ENCODE measurements at places on chromosomes 1 and 21.

DNA sequence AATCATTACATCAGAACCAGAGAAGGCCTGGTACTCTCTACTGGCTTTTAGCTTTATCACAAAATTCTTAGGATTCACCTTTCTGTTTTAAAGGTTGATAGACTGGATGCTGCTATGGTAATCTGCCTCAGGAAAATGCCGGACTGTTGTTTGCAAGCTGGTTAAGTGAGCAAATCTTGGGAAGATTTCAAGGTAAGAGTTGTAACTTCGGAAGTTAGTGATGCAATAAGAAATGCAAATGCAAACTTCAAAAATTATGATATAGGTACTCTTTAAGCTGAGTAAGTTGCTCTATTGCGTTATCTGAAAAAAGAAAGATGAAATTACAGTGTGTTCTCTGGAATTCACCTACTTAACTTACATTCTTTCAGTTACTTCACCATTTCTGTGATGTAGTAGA lies 4.4 kb upstream of the SLC16A1 start:
- no peak for DNase-seq

GRCh38 chr1:90952906-90953305 lies 68.9 kb downstream of the ZNF644 start:
- DNase-seq: no peak

- no peak for DNase-seq
These were observed 35.5 kb downstream of the LRIF1 start for GRCh38 chr1:110928191-110928590.

DNA sequence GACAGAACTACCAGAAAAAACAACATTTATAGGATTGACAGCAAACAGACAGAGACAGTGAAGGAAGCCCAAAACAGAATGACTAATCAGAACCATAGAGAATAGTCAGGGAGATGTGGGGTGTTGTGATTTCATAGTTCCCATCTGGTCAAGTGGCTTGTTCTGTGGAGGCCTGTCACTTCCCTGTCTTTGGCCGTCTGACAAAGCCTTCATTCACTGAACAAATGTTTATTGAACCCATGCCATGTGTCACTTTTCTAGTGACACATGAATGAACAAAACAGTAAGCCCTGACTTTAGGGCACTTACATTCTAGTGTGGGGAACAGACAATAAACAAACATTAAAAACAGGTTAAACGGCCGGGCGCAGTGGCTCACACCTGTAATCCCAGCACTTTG lies 3.2 kb upstream of the SRRM1 start:
- no peak for DNase-seq

DNA sequence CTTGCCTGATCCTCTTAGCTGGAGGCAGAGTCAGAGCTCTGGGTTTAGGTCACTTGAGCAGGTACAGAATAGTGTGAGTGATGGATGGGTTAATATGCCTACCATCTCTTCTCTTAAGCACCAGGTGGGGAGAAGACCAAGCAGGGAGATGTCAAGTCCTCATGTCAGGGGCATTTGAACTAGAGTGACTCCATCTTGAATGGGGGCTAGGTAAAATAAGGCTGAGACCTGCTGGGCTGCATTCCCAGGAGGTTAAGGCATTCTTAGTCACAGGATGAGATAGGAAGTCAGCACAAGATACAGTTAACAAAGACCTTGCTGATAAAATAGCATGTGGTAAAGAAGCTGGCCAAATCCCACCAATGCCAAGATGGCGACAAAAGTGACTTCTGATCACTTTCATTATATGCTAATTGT lies 77.4 kb upstream of the BTG3 start:
- no peak for DNase-seq

- no peak for DNase-seq
These were observed 151.3 kb downstream of the ETS2 start for GRCh38 chr21:38956856-38957571.

- no peak for DNase-seq
These were observed 45.7 kb upstream of the DEPDC1 start for GRCh38 chr1:68542586-68542985.

DNA sequence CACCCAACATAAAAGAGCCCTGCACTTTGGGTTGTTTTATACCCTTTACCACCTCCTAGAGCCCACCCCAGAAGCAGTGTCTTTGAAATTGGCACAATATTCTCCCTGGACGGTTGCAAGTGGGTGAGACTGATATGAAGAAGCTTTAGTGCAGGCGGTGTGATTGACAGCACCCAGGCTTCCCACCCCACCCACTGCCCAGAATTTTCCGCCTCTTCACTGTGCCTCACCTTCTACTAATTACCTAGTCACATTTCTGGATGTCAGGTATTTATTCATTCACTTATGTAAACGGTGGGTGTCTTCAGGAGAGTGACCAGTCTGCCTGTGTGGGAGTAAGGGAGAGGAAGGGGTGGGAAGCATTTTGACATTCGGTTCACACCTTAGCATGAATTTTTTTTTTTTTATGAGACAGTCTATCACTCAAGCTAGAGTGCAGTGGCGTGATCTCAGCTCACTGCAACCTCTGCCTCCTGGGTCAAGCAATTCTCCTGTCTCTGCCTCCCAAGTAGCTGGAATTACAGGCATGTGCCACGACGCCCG lies 1.7 kb upstream of the FAM89A start:
- DNase-seq: no peak

- DNase-seq: peak; percentile 65
These were observed 1.2 kb upstream of the CAP1 start for GRCh38 chr1:40039245-40039756.

- no peak for DNase-seq
These were observed 327.8 kb upstream of the USP24 start for GRCh38 chr1:55542901-55543504.

DNA sequence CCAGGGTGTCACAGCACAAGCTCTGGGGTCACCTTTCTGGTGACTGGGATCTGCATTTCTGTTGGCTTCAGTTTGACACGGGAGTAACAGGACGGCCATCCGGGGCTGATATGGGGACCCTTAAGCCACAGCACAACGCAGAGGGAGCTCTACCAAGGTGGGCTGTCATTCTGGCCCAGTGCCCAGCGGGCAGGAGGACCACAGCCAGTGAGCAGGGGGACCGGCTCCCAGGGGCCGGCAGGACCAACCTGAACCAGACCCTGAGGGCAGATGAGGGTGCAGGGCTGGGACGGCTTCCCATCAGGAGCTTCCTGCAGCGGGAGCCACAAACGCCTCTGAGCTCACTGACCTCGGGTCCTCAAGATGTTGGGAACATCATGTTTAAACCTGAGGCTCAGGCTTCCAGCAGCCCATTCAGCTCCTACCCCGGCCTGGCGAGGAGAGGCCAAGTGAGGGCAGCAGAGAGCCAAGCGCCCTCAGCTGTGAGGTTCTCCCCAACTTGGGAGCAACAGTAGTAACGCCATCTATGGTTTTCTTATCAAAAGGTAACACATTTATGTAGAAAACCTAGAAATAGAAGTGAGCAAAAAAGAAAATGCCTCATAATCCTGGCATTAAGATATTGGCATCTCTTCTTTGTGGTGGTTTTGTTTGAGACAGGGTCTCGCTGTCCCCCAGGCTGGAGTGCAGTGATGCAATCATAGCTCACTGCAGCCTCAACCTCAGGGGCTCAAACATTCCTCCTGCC lies 26.8 kb downstream of the TMEM201 start:
- peak; percentile 28 for DNase-seq

DNA sequence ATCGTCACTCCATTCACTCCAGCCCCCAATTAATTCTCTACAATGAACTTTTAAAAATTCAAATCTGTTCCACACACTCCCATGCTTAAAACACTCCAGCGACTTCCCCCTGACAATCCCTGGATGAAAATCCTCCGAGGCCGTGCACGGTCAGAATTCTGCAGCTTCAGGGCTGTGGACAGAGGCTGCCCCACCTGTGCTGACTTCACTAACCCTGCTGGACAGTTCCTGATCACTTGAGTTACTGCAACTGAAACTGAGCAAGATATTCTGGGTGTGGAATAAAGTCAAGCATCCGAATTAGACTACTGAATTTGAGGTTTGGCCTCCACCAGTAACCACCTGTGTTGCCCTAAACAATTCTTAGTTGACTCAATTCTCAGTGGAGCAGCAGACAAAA lies 1.0 kb upstream of the JAK1 start:
- no peak for DNase-seq

- DNase-seq: no peak
These were observed 212.2 kb upstream of the RAB4A start for GRCh38 chr1:229058729-229059128.

DNA sequence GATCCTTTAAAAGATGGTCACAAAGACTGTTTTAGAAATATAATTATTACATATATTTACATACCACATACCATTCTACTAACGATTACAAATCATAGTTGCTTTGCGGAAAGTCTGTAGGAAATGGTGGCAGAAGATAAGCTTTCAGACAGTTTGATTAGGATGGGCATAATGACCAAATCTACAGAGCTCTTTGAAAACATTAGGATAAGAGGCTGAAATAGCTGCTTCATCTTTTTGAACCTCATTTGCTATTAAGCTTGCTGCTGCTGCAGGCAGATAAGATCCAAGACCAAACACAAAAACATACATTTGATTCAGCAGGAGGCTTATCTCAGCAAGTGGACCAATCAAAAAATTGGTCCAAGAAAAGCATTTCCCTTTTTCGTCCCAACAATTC lies 47.1 kb downstream of the DDAH1 start:
- no peak for DNase-seq

All from stimulated activated naive CD4-positive, alpha-beta T cell (primary cell).